ENCODE measurements at places on chromosomes 1 and 21.

GRCh38 chr21:38166173-38166535 is 90.6 kb upstream of the KCNJ15 start:
- no peaks in the 10 kb centered on the region for H3K36me3 ChIP-seq
- peaks cover 5% of the 10 kb centered on the region for H3K27me3 ChIP-seq
- DNase-seq: no peak
- H3K27ac ChIP-seq: no peak overlapping the region
- no peak overlapping the region for H3K4me3 ChIP-seq

DNA sequence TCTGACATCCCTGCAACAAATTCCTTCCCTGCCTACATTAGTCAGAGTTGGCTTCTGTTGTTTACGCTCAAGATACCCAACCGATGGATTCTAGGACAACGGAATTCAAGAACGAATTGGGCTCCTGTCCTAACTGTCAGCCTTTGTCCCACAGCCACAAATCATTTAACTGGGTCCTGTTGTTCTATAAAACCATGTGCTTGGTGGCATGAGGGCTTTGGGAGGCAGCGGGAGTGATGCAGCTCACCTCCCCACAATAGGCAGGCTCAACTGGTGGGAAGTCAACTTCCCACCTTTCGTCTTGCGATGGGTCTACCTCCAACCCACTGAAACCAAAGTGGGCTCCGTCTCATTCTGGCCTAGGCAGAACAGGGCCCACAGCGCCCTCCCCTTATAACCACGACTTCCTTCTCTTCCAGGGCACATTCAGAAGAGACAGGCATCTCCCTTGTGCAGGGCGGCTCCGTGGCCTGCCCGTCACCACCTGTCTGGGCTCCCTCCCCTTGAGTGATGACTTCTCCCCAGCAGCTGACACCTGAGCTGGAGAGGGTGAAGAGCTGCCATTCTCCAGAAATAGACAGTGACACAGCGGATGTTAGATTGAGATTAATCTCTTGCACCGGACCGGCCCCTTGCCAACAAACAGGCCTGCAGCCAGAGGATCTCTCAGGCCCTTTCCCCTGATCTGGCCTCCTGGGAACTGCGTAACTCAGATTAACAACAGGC is 26.5 kb downstream of the LRRC38 start:
- peaks cover 22% of the 10 kb centered on the region for H3K27me3 ChIP-seq
- DNase-seq: no peak
- H3K4me3 ChIP-seq: no peak overlapping the region
- no peaks in the 10 kb centered on the region for H3K36me3 ChIP-seq
- no peaks in the 10 kb centered on the region for H3K4me1 ChIP-seq

DNA sequence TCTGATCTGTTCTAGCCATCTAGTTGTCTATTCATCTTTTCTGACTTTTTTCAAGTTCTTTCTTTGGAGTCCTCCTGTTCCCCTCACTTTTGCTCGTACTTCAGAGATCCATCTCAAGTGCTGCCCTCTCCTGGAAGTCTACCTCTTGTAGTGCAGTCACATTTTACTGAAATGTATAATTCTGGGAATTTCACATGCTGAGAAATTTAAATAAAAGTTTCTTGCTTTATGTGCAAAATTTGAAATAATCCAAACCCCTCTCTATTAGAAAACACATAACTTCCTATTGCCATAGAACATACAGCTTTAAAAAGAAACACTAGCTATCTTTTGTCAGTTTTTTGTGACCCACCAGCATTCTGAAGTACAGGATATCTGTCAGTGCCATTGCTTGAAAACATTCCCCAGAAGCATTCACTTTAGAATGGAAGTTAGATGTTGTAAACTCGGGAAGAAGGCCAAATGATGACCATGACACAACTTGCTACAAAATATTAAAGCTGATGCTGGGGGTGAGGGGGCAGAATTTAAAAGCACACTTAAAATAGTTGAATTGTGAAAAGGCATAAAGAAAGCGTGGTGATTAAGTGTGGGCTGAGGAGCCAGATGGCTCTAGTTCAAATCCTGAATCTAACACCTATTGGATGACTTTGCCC is 22.0 kb downstream of the RLF start:
- H3K36me3 ChIP-seq: peaks cover 5% of the 10 kb centered on the region
- H3K4me3 ChIP-seq: no peak overlapping the region
- no peak for DNase-seq
- no peaks in the 10 kb centered on the region for H3K27me3 ChIP-seq

- peaks cover 14% of the 10 kb centered on the region for H3K27me3 ChIP-seq
- no peaks in the 10 kb centered on the region for H3K36me3 ChIP-seq
- H3K27ac ChIP-seq: no peak overlapping the region
- no peak overlapping the region for H3K4me3 ChIP-seq
- H3K4me1 ChIP-seq: no peaks in the 10 kb centered on the region
- DNase-seq: no peak
Measured at GRCh38 chr1:213779228-213779627, 208.5 kb upstream of the PROX1 start.

GRCh38 chr1:67407498-67407897 is 22.7 kb downstream of the SERBP1 start:
- H3K4me3 ChIP-seq: no peak overlapping the region
- no peak for DNase-seq
- H3K27ac ChIP-seq: no peak overlapping the region
- no peaks in the 10 kb centered on the region for H3K27me3 ChIP-seq

- H3K36me3 ChIP-seq: peaks cover 4% of the 10 kb centered on the region
- no peaks in the 10 kb centered on the region for H3K27me3 ChIP-seq
- H3K27ac ChIP-seq: no peak overlapping the region
- no peak for DNase-seq
Measured at GRCh38 chr1:50774759-50775351, 185.2 kb downstream of the FAF1 start.

GRCh38 chr1:70840260-70840953 is 207.2 kb downstream of the PTGER3 start:
- no peak for DNase-seq
- no peak overlapping the region for H3K4me3 ChIP-seq
- no peak overlapping the region for H3K27ac ChIP-seq

GRCh38 chr1:108149796-108150467 is 50.2 kb downstream of the SLC25A24 start:
- no peak for DNase-seq
- H3K27ac ChIP-seq: no peak overlapping the region
- H3K27me3 ChIP-seq: no peaks in the 10 kb centered on the region
- no peak overlapping the region for H3K4me3 ChIP-seq
- no peaks in the 10 kb centered on the region for H3K4me1 ChIP-seq

DNA sequence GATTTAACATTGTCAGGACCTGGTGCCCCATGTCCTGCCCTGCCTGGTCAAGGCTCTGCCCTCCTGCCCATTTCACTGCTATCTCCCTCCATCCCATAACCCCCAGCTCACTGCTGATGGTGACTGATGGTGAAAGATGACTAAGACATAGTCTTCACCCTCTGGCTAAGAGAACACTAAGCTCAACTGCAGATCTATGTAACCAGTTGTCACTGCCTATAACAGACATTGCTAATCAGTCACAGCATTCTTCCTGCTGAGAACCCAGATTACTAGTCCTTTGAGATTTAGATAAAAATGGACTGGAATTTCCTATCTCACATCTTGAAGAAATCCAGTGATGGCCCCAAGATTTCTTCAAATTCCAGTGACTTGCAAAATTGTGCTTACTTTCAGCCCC is 8.0 kb upstream of the ZNF362 start:
- H3K36me3 ChIP-seq: no peaks in the 10 kb centered on the region
- H3K27ac ChIP-seq: no peak overlapping the region
- peaks cover 13% of the 10 kb centered on the region for H3K27me3 ChIP-seq
- H3K4me3 ChIP-seq: no peak overlapping the region
- no peak for DNase-seq

- H3K4me1 ChIP-seq: peaks cover 12% of the 10 kb centered on the region
- no peak for DNase-seq
- no peaks in the 10 kb centered on the region for H3K27me3 ChIP-seq
- no peak overlapping the region for H3K4me3 ChIP-seq
- H3K27ac ChIP-seq: peak overlapping the region; percentile 66
- H3K36me3 ChIP-seq: peaks cover 8% of the 10 kb centered on the region
Measured at GRCh38 chr1:1683104-1683905, 9.3 kb downstream of the SLC35E2B start.

GRCh38 chr1:161115132-161115711 is 2.6 kb downstream of the PFDN2 start:
- peak overlapping the region; percentile 65 for H3K4me3 ChIP-seq
- no peak for DNase-seq
- H3K27me3 ChIP-seq: no peaks in the 10 kb centered on the region
- H3K4me1 ChIP-seq: peaks cover 39% of the 10 kb centered on the region
- peak overlapping the region; percentile 17 for H3K27ac ChIP-seq

GRCh38 chr1:112546076-112546475 is 37.3 kb downstream of the WNT2B start:
- H3K4me1 ChIP-seq: no peaks in the 10 kb centered on the region
- H3K27me3 ChIP-seq: no peaks in the 10 kb centered on the region
- H3K4me3 ChIP-seq: no peak overlapping the region
- peaks cover 9% of the 10 kb centered on the region for H3K36me3 ChIP-seq
- no peak for DNase-seq

GRCh38 chr1:21845646-21846641 is 33.9 kb downstream of the LDLRAD2 start:
- DNase-seq: no peak
- H3K27me3 ChIP-seq: no peaks in the 10 kb centered on the region
- no peaks in the 10 kb centered on the region for H3K4me1 ChIP-seq

- H3K4me1 ChIP-seq: peaks cover 4% of the 10 kb centered on the region
- peaks cover 38% of the 10 kb centered on the region for H3K27me3 ChIP-seq
- peak overlapping the region; percentile 59 for H3K27ac ChIP-seq
- peak overlapping the region; percentile 93 for H3K4me3 ChIP-seq
- no peak for DNase-seq
Measured at GRCh38 chr1:42035205-42035829, 116.6 kb upstream of the HIVEP3 start.

- H3K27ac ChIP-seq: no peak overlapping the region
- no peak for DNase-seq
- H3K4me1 ChIP-seq: no peaks in the 10 kb centered on the region
- peaks cover 32% of the 10 kb centered on the region for H3K27me3 ChIP-seq
Measured at GRCh38 chr1:182925661-182926060, 27.3 kb downstream of the SHCBP1L start.

- peaks cover 33% of the 10 kb centered on the region for H3K27me3 ChIP-seq
- no peak overlapping the region for H3K27ac ChIP-seq
- H3K4me3 ChIP-seq: no peak overlapping the region
- no peaks in the 10 kb centered on the region for H3K4me1 ChIP-seq
- no peak for DNase-seq
Measured at GRCh38 chr1:160577671-160578070, 1.6 kb downstream of the CD84 start.

- no peak overlapping the region for H3K4me3 ChIP-seq
- H3K36me3 ChIP-seq: peaks cover 4% of the 10 kb centered on the region
- H3K27me3 ChIP-seq: peaks cover 13% of the 10 kb centered on the region
- DNase-seq: peak; percentile 43
Measured at GRCh38 chr21:44383216-44383615, 29.8 kb downstream of the TRPM2 start.

DNA sequence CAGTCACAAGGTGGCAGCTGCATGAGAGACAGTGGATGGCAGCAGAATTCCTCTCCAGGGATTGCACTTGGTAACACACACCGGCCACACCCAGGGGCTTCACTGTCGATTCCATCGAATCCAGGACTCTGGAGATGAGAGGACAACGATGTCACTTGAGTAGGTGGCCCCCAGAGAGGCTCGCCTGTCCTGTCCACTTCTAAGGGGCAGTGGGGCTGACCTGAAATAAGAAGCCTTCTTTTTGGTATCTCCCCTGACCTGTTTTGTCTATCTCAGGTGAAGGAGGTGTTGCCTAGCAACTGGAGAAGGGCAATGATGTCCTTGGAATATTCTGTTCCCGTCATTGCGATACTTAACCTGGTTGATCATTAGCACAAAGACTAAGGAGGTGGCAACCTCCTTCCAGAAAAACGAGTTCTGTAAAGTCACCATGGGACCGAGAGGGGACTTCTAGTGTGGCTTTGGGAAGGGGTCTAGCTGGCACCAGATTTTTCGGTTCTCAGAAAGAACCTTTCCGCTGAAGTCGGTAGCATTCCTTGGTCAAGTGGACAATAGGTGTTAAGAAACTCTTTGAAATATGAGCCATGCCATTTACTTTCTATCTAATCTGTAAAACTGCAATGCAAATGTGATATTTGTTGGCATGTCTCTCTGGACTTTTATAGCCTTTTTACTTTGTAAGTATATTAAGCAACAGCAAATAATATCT is 85.2 kb upstream of the TMPRSS2 start:
- no peak for DNase-seq
- peak overlapping the region; percentile 16 for H3K4me3 ChIP-seq
- peak overlapping the region; percentile 74 for H3K27ac ChIP-seq

GRCh38 chr1:155860970-155861510 is 1.7 kb downstream of the SYT11 start:
- peaks cover 22% of the 10 kb centered on the region for H3K27me3 ChIP-seq
- no peak for DNase-seq
- peaks cover 13% of the 10 kb centered on the region for H3K4me1 ChIP-seq
- H3K27ac ChIP-seq: no peak overlapping the region

DNA sequence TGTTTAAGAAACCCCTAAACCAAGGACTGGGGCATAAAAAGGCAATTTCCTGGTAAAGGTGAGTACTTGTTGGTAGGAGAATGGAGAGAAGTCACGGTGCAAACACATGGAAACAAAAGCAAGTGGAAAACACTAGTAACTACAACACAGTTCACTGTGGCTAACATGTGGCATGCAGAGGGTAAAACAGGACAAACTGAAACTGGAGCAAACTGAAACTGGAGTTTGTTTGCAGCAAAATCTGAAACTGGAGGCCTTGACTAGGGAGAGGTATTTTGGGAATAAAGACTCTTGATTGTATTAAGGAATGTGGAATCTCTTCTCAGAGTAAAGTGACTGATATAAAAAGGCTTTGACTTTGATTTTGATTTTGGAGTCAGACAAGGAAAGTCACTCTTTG is 376.3 kb upstream of the PRMT6 start:
- no peak overlapping the region for H3K27ac ChIP-seq
- H3K4me3 ChIP-seq: no peak overlapping the region
- no peaks in the 10 kb centered on the region for H3K36me3 ChIP-seq

GRCh38 chr1:172939475-172939874 is 111.3 kb downstream of the TNFSF18 start:
- H3K27ac ChIP-seq: no peak overlapping the region
- no peaks in the 10 kb centered on the region for H3K27me3 ChIP-seq
- no peaks in the 10 kb centered on the region for H3K4me1 ChIP-seq
- DNase-seq: no peak
- H3K36me3 ChIP-seq: no peaks in the 10 kb centered on the region

- no peaks in the 10 kb centered on the region for H3K36me3 ChIP-seq
- no peak overlapping the region for H3K4me3 ChIP-seq
- DNase-seq: no peak
- H3K27ac ChIP-seq: no peak overlapping the region
- no peaks in the 10 kb centered on the region for H3K27me3 ChIP-seq
Measured at GRCh38 chr1:8987881-8988617, 38.2 kb downstream of the SLC2A7 start.

DNA sequence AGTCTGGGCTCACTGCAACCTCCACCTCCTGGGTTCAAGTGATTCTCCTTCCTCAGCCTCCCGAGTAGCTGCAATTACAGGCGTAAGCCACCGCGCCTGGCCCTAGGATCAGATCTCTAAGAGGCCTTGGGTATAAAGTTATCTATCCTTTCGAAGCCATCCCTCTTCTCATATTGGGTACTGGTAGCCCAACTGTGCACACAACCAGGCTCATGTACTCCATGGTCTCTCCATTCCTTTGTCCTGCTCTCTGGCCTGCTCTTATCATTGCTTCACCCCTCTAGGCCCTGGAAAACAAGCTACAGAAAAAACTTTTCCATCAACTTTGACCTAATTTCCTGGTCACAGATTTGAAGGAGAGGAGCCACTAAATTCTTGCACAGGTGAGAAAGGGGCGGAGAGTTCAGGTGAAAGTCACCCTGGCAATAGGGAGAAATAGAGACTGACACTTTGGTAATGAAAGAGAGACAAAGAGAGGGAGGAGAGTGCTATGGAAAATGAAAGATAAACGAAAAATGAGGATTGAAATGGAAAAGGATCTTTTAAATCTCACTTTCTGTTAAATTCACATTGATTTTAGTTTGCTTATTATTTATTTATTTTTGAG is 6.0 kb downstream of the TXNIP start:
- H3K36me3 ChIP-seq: peaks cover 29% of the 10 kb centered on the region
- no peak for DNase-seq

Measured in type B pancreatic cell (in vitro differentiated cells).